ENCODE measurements at places on chromosomes 11 and 22.

GRCh38 chr11:115739878-115740277, 235.7 kb upstream of the CADM1 start:
- no peak for DNase-seq

- no peak for DNase-seq
Observed at GRCh38 chr11:64597671-64598101, 6.7 kb downstream of the SLC22A12 start.

DNA sequence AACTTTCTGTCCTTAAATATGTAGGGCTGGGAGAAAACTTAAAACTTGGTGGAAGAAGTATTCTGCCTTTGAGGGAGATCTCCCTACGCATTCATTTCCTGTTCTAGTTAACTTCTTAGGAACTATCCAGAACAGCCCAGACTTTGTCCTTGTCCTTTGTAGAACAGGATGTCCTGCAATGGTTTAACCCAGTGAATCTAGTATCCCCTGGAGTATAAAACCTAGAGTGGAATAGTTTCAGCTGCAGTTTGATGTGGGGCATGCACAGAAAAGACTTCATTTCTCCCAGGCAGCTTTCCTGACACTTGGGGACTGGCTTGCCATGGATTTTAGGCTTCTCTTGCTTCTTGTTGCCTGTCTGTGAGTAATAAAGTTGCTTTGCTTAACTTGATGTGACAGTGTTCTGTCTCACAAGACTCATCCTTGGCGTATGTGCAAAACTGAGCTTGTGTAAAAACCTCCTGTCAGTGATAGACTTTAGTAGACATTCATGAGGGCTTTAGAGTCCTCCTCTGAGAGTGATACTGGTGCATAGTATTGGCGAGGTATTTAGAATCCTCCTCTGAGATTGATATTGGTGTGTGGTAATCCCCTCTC, 28.2 kb downstream of the ARHGAP42 start:
- no peak for DNase-seq

DNA sequence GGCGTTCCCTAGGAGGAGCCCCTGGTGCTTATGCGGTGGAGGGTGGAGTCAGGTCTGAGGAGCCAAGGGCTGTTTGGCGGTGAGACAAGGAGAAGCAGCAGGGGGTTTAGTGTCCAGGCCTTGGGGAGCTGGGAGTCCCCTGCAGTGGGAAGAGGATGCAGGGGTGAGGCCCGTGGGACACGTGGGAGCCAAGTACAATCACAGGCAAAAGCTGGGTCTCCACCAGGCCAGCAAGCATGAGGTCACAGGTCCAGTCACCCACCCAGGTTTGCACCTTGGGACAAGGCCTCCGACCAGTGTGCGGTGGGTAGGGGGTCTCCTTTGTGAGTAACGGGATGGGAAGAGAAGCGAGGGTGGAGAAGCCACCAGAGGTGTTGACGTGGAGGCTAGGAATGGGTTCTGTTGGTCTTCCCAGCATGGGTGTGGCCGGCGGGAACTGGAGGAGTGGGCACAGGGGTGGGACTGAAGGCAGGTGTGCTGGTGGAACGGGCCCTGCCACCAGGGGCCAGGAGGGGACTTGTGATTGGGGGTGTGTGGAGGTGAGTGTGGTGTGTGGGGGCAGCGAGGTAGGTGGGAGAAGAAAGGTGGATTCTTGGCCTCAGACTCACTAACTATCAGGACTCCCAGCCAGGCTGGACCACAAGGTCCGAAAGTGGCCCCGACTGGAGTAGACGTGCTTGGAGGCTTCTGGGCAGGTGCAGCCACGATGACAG, 953.6 kb downstream of the TBC1D22A start:
- DNase-seq, result no peak

Measured in renal pelvis (tissue), 12 donors.